ENCODE measurements at places on chromosomes 16 and 17.

- no peak for DNase-seq
Observed at GRCh38 chr16:11316331-11317015, 28.8 kb upstream of the RMI2 start.

DNA sequence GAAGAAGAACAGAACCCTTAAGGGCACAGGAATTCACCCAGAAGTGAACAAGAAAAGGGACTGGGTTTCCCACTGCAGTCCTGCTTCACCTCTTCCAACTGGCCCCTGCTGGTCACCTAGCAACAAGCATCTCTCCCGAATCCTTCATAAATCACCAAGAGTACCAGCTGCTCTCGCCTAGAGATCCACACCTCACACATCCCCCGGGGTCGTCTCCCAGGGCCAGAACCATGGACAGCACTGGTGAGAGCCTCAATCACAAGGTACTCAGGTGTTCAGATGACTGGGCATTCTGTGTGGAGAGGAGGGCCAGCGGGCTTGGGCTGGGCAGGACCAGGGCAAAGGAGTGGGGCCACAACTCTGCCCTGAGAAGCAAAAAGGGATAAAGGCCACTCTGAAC, 65.9 kb downstream of the CCT6B start:
- DNase-seq, result no peak

DNA sequence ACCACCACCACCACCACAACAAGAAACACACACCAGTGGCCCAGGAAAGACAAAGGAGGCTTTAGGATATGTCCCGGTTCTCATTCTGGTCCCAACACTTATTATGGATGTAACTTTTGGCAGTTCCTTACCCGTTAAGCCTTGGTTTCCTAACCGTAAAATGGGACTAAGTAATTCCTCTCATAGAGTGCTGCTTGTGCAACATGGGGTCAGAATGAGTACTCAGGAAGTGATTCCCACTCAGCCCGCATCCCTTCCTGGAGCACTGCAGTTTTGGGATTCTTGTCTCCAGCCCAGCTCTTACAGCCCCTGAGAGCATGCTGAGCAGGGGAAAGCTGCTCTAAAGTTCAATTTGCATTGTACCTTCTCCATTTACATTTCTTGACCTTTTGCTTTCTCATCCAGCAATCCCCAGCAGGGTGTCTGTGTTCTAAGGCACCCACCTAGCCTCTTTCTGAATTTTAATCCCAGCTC, 262.6 kb downstream of the PRKCA start:
- DNase-seq, result no peak

DNA sequence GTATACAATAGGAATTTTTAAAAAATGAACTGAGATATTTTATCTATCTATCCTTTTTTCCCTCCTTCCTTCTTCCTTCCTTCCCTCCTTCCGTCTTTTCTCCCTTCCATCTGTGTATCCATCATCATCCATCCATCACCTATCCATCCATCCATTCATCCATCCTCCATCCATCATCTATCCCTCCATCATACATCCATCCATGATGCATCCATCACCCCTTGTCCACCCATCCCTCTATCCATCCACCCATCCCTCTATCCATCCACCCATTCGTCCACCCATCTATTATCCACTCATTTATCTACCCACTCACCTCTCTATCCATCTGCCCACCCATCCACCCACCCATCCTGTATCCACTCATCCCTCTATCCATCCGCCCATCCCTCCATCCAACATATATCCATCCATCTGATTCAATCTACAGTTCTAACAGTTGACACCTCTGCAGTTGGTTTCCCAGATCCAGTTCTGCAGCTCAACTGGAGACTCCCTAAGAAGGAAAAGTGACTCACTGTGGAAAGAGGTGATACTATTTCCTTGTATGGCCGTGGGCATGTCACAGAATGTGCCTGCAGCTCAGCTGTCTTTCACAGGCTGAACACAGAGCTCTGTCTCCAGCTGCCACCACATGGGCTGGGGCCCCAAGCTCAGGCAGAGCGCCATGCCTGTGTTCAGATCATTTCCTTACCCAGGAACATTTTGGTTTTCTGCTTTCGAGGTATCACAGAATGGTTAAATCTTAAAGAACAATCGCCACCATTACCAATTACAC, 130.8 kb downstream of the XYLT1 start:
- DNase-seq, result no peak

DNA sequence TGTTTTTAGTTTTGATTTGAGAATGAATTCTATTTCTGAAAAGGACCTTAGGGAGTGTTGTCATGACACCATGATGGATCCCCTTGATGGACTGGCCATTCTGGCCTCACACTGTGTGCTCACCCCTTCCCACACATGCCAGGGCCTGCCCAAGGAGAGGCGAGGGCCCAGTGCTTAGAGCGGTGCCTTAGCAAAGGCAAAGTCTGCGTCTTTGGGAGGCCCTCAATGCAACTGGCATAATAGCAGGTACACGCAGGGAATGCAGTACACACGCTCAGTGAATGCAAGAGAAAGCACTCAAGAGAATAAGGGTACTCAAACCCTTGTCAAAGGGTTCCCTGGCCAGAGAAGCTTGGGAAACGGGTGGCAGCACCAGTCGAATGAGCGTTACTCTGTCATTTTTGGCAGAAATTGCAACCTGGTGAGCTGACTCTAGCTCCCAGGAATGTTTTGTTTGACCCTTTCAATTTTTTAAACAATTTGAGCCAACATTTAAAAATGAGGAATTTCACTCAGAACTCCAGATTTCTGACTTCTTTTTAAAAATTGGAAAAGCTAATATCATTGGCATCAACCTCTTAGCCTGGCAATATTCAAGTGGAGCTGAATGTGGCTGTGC, 32.1 kb downstream of the NKD1 start:
- DNase-seq, result no peak

GRCh38 chr17:76710863-76711611, at the start of gene MXRA7:
Gene MXRA7 (minus strand): TSS chr17:76710965. CDS start chr17:76710946, 19 bp downstream.
- DNase-seq, result peak; percentile 71

DNA sequence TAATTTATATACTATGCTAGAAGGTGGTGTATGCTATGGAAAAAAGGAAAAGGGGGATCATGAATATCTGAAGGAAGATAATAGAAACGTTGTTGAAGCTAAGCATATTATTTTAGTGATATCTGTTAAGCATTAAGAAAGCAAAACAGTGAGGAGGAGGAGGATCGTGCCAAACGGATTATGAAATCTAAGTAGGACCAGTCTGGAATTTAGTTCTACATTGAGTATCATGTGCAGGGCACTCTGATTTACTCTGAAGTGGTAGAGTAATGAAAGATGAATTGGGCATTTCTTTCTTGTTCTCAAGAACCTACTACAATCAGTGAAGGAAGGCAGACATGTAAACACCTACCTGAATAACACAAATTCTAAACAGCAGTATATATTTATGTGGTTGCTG, 195.3 kb downstream of the CYB561 start:
- DNase-seq, result no peak

GRCh38 chr17:1412185-1413110, 12.4 kb upstream of the YWHAE start:
- DNase-seq, result no peak

DNA sequence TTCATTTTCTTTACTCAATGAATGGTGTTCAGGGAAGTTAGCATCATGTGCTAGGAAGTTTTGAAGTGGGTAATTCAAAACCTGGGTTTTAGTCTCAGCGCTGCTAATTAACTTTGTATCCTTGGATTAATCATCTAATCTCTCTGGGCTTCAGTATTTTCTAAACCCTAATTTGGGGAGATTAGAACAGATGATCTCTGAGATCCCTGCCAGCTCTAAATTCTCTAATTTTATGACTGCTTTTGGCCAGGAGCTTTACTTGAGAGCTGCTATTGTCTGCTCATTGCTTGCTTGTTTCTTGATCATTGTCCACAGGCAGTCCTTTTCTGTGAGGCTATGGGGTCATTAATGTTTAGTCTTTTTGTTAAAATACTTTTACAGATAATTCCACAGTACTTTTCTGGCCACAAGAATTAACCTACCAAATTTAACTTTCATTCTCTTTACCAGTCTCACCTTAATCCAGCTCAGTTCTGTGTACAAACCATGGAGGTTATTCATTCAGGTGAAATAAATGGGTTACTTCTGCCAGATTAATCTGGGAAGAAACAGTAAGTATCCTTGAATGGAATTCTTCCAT, 28.4 kb upstream of the VWA3A start:
- DNase-seq, result no peak

DNA sequence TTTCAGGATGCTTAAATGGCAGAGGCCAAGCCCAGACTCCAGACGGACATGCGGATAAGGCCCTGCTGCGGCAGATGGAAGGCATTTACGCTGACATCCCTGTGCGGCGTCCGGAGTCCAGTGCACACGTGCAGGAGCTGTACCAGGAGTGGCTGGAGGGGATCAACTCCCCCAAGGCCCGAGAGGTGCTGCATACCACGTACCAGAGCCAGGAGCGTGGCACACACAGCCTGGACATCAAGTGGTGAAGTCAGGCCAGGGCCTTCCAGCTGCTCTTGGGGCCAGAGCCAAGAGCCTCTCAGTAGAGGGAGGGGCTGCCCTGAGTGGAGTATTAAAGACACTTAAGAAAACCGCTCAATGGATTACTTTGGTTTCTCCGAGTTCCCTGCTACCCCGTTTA, 29.4 kb downstream of the NARF start:
- no peak for DNase-seq

- DNase-seq, result no peak
Observed at GRCh38 chr17:74612046-74612445, 11.5 kb downstream of the CD300E start.

GRCh38 chr16:2244301-2244700, 7.1 kb downstream of the ECI1 start:
- no peak for DNase-seq

- no peak for DNase-seq
Observed at GRCh38 chr17:69123626-69124025, 18.1 kb downstream of the ABCA6 start.

GRCh38 chr17:13485327-13485726, 116.4 kb downstream of the HS3ST3A1 start:
- no peak for DNase-seq

GRCh38 chr16:85396879-85397871, 215.9 kb upstream of the GSE1 start:
- no peak for DNase-seq

DNA sequence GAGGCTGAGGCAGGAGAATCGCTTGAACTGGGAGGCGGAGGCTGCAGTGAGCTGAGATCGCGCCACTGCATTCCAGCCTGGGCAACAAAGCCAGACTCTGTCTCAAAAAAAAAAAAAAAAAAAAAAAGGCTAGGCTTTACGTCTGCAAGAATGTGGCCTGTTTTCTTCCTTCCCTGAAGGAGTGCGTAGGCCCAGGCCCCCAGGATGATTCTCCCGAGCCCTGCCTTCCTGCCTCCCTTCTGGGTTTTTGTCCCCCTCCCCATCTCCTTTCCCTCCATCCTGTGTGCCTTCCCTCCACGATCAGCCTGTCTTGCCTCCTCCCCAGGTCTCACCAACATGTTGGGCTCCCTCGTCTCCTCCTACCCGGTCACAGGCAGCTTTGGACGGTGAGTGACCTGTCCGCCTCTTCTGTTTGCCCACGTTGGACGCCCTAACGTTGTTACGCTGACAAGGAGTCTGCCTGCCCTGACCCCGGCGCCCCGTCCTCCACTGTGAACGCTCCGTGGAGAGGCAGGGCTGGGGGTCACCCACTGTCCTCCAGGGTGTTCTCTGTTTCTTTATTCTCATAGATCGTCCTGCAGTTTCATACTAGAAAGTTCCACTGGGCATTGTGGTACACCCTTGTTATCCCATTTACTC, 15.7 kb upstream of the RNF213 start:
- DNase-seq, result no peak

- no peak for DNase-seq
Observed at GRCh38 chr17:36894177-36894576, 43.1 kb upstream of the LHX1 start.

- no peak for DNase-seq
Observed at GRCh38 chr16:89191901-89192185, 8.5 kb downstream of the SLC22A31 start.

DNA sequence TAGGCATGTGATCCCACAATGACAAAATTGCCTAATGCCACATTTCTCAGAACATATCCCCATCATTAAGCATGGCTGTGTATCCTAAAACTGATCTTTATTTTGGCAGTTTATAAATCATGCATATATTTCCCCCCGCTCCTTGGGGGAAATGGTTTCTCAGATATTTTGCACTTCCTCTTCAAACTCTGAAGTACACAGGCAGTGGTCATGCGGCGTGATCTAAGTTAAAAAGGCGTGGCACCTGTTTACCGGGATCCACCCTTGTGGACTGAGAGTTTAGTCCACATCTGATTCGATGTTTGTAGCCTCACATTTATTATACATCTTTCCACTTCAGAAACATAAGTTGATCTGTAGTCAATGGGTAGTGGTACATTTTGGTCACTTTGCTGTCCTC, 51.4 kb downstream of the USP10 start:
- DNase-seq, result no peak

All from hindlimb muscle (tissue), 1 donor.